ENCODE measurements at places on chromosomes 12 and 14. TPM values are rescaled to one million over a fixed set of nuclear protein-coding genes. Genes with fewer than 3 reads are reported as not detected.

RNASE3 gene
- not detected for total RNA-seq

KRT73 gene
- total RNA-seq, result not detected

CFAP54 gene
- 1.3 TPM for total RNA-seq

GPR137C gene
- 0.17 TPM for total RNA-seq

POLR3B gene
- 4.5 TPM for total RNA-seq

ASCL1 gene
- not detected for total RNA-seq
